ENCODE measurements at places on chromosomes 2 and 18. TPM values are rescaled to one million over a fixed set of nuclear protein-coding genes. Genes with fewer than 3 reads are reported as not detected.

The BMP10 gene
- 0.14 TPM for total RNA-seq

DNA sequence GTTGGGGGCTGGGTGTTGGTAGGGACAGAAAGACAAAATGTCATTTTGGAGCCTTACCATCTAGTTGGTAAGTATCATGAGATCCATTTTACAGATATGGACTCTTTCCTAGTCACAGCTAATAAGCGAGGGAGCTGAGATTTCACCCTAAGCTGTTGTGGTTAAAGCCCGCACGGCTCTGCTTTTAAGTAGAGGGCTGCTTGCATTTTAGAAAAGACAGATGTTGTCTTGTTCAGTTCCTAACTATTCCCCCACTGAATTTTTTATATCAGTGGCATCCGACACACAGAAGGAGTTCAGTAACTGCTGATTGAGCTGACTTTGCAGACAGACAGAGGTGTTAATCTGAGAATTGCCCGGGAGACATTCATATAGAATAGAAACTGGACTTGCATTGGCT is 3.7 kb downstream of the QPCT start:
- no peak for DNase-seq
- H3K27ac ChIP-seq, result no peak overlapping the region
- peaks cover 26% of the 10 kb centered on the region for H3K27me3 ChIP-seq
- H3K4me1 ChIP-seq, result peaks cover 9% of the 10 kb centered on the region
- no peak overlapping the region for H3K4me3 ChIP-seq

DNA sequence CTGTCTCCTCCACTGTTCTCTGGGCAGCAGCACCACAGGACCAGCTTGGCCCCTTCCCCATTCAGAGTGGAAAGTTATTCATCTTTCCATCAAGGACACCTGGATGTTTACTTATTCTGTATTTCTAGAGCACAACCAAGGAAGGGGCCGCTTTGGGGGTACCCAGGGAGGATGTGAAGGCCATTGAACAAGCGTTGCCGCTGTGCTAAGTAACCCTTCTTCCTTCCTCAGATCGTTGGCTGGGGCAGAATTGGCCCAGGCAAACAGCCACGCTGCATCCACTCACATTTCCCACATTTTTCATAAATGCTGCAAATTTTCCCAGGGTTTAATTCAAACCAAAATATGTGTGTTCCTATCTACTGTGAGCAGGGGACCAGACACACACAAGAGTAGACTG is 76.2 kb upstream of the NPAS2 start:
- H3K4me1 ChIP-seq, result no peaks in the 10 kb centered on the region
- no peak for DNase-seq
- no peaks in the 10 kb centered on the region for H3K27me3 ChIP-seq

The SERPINB13 gene
- total RNA-seq, result 0.99 TPM

DNA sequence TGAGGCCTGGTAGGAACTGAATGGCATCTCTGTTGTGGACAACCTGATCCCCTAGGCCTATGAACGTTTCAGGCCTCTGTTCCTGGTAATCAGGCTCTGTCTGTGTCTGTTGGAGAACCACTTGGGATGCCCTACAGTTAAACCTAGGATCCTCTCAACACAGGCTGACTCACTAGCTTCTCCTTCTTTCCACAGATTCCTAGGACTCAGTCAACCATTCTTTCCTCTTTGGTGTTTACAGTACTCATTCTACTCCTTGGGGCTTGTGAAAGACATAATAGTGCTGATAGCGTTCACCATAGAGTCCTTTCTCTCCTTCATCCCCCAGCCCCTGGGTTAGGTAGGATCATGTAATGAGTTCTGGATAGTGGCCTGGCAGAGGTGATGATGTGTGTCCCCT is 544.3 kb downstream of the METTL4 start:
- no peak overlapping the region for H3K4me3 ChIP-seq
- H3K4me1 ChIP-seq, result no peaks in the 10 kb centered on the region
- no peak for DNase-seq

DNA sequence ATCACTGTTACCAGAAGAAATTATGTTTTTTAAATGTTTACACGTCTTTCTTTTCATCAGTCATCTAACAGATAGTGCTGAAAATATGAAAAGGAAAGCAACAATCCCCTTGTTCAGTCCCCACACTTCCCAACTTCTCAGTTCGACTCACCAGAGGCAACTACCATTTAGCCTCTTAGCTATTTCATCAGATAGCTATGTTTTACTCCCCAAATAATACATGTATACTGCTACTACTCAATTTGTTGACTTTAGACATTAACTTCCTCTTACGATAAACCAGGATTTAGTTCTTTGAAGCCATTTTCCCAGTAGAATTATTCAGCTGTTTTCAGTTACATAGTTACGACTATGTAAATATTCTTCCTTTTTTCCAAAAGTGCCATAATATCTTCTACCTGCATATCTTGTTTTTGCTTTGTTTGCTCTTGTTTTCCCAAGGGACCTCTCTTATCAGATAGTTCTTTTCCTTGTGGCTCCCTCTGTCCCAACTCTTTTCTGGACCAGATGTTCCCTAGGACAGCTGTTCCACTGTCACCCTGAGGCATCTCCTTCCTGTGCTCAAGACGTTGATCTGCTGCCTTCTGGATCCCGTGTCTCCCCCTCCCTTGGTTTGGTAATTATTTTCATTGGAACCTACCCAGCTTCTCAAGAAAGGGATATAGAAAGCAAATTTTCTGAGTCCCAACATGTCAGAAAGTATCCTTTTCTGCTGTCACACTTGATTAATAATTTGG is 289.3 kb upstream of the TANK start:
- no peak overlapping the region for H3K27ac ChIP-seq
- H3K4me1 ChIP-seq, result no peaks in the 10 kb centered on the region
- no peaks in the 10 kb centered on the region for H3K36me3 ChIP-seq
- H3K4me3 ChIP-seq, result no peak overlapping the region
- no peaks in the 10 kb centered on the region for H3K27me3 ChIP-seq

The SERPINB12 gene
- 2.6 TPM for total RNA-seq
